ENCODE measurements at places on chromosomes 2 and 18. TPM values are rescaled to one million over a fixed set of nuclear protein-coding genes. Genes with fewer than 3 reads are reported as not detected.

The IL18RAP gene
- not detected for total RNA-seq

The BBS5 gene
- 5.1 TPM for total RNA-seq

The RTP5 gene
- total RNA-seq, result not detected

The MAT2A gene
- 127 TPM for total RNA-seq

The HAAO gene
- total RNA-seq, result 0.37 TPM

The MYO3B gene
- under 0.01 TPM for total RNA-seq

The LRRC30 gene
- total RNA-seq, result not detected

The CKAP2L gene
- 16.8 TPM for total RNA-seq

The GPR35 gene
- 0.20 TPM for total RNA-seq

The EMILIN2 gene
- 21.1 TPM for total RNA-seq

The RUFY4 gene
- not detected for total RNA-seq

The COL3A1 gene
- 1,584 TPM for total RNA-seq

The LRRTM4 gene
- total RNA-seq, result not detected

The LINC00305 gene
- total RNA-seq, result not detected

The APOB gene
- total RNA-seq, result under 0.01 TPM

The FN1 gene
- 8,592 TPM for total RNA-seq

The RGPD3 gene
- total RNA-seq, result under 0.01 TPM

The SMC6 gene
- total RNA-seq, result 25.6 TPM

The KIAA2012 gene
- not detected for total RNA-seq

The MAP2 gene
- 0.78 TPM for total RNA-seq

The SERPINB11 gene
- total RNA-seq, result not detected

The SCN3A gene
- total RNA-seq, result not detected

The PRSS56 gene
- not detected for total RNA-seq

The GPR55 gene
- total RNA-seq, result under 0.01 TPM

The TRPM8 gene
- 0.20 TPM for total RNA-seq

The ESCO1 gene
- 11.1 TPM for total RNA-seq

The ADRA2B gene
- total RNA-seq, result not detected

The GALNT5 gene
- total RNA-seq, result 1.8 TPM

The METTL4 gene
- 7.7 TPM for total RNA-seq

The OXER1 gene
- total RNA-seq, result not detected

The TXNDC2 gene
- under 0.01 TPM for total RNA-seq

The DYSF gene
- 0.20 TPM for total RNA-seq

The ZNF638 gene
- 111 TPM for total RNA-seq

The NYAP2 gene
- not detected for total RNA-seq

The XDH gene
- 1.1 TPM for total RNA-seq

The PARD6G gene
- total RNA-seq, result 0.59 TPM

The ATP8B1 gene
- total RNA-seq, result 43.2 TPM

The SPATA3 gene
- not detected for total RNA-seq

The PRLH gene
- total RNA-seq, result not detected

The CYRIA gene
- 2.5 TPM for total RNA-seq

The PSMA8 gene
- total RNA-seq, result not detected

The CHAC2 gene
- total RNA-seq, result 4.0 TPM

The GALNT14 gene
- total RNA-seq, result 0.98 TPM

The ARHGAP25 gene
- total RNA-seq, result not detected

The TLX2 gene
- under 0.01 TPM for total RNA-seq

The CAPN13 gene
- total RNA-seq, result not detected

The CIB4 gene
- total RNA-seq, result not detected

The RBM43 gene
- total RNA-seq, result 3.7 TPM

The ST6GAL2 gene
- total RNA-seq, result under 0.01 TPM

The CCL20 gene
- total RNA-seq, result 1.2 TPM
